ENCODE measurements at places on chromosomes 7 and 10.

- peak; percentile 34 for DNase-seq
Observed at GRCh38 chr7:38660427-38661099, 29.4 kb upstream of the AMPH start.

DNA sequence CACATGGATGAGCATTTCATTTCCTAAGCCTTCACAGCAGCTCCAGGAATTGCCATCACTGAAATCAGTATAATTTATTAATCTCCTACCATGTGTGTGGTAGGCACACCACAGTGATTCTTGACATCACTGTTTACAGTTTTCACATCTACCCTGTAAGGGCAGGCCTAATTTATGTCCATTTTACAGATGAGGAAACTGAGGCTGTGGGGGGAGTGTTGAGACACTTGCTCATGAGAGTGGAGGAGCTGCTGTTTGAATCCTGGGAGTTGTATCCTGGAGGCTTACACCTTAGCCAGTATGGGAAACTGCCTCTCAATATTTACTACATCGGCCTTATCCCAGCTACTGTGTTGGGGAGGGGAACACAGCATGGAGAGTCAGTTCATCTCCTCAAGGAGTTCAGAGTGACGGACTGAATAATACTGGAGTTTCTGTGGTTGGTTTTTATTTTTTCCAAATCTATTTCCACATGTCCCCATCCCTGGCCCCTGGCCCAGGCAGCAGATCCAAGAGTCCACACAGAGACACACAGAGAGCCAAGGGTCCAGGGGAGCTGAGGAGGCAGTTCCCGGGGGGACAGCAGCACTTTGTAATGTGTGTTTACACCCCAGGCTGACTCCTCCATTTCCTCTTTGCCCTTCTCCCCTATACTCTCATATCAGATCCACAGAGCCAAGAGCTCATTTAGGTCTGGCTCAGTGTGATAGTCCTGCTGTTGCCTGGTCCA is 13.2 kb downstream of the UBTD1 start:
- DNase-seq, result no peak

DNA sequence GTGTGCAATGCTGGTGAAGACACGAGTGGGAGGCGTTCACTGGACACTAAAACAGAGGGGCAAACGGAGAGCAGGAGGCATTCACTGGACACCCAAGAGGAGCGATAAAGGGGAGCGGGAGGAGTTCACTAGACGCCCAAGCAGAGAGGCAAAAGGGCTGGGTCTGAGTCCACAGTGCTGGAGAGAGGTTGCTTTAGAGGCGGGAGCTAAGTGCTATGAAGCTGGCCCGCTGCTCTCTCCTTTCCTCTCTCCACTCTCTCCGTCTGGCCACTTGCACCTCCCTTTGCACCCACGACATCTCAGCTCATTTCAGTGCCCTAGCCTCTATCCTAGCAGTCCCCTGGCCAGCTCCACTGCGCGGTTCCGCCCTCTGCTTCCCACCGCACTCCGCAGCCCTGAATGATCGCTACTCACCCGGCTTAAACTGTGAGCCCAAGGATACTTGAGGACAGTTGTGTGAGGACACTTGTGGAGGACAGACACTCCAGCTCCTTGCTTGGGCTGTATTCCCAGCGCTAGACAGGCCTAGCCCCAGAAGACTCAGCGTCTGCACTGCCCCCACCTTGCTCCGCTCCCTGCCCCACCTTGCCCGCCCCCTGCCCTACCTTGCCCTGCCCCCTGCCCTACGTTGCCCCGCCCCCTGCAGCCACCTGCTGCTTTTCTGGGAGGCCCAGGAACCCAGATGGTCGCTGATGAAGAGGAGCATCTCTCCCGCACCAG is 78.8 kb upstream of the CPXM2 start:
- DNase-seq, result no peak

- no peak for DNase-seq
Observed at GRCh38 chr7:128108641-128109423, 77.6 kb upstream of the LRRC4 start.

- DNase-seq, result no peak
Observed at GRCh38 chr7:76074972-76075370, 27.1 kb downstream of the MDH2 start.

- DNase-seq, result no peak
Observed at GRCh38 chr7:146961617-146962016, 845.0 kb downstream of the CNTNAP2 start.

DNA sequence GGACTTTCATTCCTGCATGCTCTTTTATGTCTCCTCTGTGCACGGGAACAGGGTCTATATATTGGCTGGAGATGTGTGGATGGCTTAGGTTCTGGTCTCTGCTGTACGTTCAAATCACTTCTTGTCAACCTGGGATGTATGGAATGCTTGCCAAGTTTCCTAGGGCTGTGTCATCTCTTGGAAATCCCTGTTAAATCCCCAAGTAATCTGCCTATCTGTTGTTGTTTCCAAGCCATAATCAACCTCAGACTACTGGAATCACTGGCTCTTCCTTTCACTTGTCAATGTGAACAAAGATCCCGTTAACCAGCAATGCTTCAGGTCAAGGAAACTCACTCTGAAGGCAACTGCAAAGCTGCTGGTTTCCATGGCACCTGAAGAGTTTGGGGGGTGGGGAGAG is 93.3 kb upstream of the FAM171A1 start:
- no peak for DNase-seq

- DNase-seq, result no peak
Observed at GRCh38 chr10:123521556-123521955, 144.6 kb upstream of the GPR26 start.

DNA sequence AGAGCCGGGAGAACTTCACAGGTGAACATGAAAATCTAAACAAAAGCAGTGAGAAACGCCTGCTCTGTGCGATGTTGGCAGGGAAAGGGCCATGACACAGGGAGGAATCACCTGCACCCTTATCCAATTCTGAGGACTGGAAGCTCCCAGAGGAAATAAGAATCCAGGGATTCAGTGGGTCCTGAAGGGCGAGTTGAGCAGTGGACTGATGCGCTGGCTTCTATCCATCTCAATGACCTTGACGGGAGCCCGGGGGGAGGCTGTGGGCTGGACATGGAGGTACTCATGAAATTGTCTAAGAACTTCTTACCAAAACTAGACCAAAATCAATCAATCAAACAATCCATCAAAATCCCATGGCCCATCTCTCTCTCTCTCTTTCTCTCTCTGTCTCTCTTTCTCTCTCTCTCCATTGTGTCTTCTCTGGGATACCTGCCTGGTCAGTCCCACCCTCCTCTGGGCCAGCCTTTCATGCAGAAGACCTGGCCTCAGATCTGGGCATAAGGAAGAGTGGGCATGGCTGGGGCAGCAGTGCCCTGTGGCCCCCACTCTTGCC is 7.2 kb downstream of the CPXM2 start:
- no peak for DNase-seq

DNA sequence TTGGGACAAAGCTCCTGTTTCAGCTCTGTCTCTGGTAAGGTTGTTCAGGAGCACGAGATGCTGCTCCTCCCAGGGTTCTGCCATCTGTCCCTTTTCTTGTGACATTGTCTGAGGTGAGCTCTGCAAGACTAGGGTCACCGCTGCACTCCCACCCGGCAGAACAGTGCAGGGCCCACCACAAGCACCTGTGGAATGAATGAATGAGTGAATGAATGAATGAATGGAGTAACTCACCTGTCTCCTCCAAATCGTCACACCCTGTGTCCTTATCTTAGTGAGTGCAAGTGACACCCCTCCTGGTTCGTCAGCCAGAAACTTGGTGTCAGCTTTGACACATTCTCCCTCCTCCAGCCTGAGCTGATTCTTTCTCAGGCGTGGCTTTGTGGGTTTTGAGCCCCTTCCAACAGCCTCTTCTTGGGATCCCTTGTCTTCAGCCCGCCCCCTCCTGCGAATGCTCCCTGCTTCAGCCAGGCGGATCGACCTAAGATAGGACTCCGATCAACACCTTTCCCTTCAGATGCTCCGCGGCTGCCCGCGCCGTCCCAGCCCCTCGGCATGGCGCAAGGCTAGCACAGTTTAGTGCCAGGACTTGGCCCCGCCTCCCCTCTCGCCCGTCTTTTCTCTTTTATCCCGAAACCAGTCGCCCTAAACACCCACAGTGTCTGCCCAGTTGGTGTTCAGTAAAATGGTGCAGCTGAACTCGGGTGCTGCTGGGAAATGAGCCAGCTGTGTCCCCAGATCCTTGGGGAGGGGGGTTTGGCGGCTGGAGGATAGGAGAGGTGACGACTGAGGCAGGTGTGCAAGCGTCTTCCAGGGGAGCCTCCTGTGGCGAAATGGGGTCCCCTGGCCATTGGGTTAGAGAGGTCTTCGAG is 89.3 kb downstream of the BEND7 start:
- peak; percentile 41 for DNase-seq

- no peak for DNase-seq
Observed at GRCh38 chr10:25556457-25556856, 377.6 kb upstream of the MYO3A start.

DNA sequence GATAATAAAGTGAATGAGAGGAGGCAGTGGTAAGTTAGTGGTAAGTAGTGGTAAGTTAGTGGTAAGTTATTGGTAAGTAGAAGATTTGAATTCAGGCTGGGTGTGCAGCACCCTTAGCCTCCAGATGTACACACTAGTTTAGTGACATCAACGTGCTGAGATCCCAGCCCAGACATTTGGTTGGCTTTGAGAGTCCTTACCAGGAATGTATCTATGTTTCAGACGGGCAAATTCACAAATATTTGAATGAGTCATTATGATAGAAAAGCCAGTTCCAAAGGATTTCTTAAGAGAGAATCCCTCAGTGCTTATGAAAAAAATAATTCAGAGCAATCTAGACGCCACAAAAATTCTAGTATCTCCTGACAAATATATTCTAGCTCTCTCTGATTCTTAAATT is 70.0 kb downstream of the ARL4A start:
- no peak for DNase-seq

- DNase-seq, result no peak
Observed at GRCh38 chr10:52316001-52316400, 1.9 kb downstream of the DKK1 start.

- no peak for DNase-seq
Observed at GRCh38 chr10:31739711-31740110, 188.9 kb downstream of the ARHGAP12 start.

GRCh38 chr10:31359979-31360378 is 41.0 kb downstream of the ZEB1 start:
- DNase-seq, result no peak

DNA sequence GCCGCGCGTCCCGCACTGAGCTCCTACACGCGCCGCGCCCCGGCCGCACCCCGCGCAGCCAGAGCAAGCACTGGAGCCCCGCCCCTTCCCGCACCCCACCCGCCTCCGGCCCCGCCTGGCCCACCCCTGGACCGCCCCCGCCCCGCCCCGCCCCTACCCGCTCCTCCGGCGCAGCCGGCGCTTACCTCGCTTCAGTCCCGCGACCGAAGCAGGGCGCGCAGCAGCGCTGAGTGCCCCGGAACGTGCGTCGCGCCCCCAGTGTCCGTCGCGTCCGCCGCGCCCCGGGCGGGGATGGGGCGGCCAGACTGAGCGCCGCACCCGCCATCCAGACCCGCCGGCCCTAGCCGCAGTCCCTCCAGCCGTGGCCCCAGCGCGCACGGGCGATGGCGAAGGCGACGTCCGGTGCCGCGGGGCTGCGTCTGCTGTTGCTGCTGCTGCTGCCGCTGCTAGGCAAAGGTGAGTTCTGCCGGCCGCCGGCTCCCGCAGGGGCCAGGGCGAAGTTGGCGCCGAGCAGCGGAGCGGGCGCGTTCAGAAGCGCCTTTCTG is at the start of gene RET:
RET (plus strand) TSS at position 194 of the 545 bp plus-strand sequence; CDS start at position 384, 190 bp downstream.
- DNase-seq, result peak; percentile 34

- DNase-seq, result no peak
Observed at GRCh38 chr10:870564-871166, 60.8 kb downstream of the LARP4B start.

DNA sequence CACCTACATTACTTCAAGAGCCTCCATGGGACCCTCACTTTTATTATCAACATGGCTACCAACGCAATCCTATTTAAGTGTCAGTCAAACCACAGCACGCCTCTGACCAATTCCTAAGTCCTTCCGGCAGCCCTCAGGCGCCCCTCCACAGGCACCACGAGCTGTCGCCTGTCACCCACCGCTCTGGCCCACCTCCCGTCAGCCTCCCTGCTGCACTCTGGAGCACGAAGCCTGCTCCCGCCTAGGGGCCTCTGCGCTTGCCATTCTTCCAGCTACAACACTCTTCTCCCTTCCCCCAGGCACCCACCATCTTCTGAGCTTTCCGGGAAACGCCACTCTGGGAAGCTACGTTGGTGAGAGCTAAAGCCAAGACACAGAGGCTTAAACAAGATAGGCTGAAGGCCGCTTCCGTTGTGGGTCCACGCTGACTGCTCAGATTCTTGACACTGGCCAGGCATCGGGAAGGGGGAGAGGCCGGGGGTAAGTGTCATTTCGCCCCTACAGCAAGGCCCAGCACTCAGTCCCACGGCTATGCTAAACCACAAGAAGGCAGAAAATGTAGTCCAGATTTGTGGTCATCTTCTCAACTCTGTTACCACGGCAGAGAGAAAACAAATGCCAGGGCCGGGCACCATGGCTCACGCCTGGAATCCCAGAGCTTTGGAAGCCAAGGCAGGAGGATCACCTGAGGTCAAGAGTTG is 56.7 kb downstream of the GNA12 start:
- no peak for DNase-seq

DNA sequence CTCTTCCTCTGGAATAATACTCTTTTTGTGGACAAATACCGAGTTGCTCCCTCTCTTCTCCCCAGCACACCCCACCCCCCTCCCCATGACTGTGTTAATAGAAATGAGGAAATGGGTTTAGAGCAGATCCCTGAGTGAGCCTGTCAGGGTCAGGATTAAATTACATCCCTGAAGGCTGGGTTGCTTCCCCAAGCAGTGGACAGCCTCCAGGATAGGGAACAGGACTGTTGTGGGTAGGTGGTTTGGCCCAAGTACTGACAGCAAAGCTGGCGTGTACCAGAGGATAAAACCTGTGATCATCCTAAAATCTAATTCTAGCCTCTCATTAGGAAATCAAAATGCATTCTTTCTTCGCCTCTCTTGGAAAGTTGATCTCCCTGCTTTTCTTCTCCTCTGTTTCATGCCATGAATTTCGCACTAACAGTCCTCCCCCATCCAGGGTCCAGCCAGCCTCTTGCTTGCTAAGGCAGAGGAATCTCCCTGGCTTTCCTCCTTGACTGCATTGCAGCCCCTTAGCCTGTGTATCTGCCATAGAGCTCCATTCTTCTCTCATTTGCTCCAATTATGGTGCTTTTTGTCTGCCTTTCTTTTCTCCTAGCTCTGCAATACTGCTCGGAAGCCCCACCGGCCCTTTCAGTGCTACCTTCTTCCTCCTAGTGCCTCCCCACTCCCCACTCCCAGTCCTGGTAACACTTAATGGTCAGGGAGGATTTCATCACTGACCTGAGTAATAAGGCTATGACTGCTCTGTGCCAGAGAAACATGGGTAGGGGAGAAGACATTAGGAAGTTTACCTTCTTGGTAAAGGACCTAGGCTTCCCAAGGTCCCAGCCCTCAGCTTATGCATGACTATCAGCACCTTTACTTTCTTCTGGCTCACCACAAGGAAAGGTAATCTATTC is 8.4 kb downstream of the LRRC4 start:
- DNase-seq, result no peak

GRCh38 chr7:127598318-127598717 is 4.8 kb downstream of the FSCN3 start:
- no peak for DNase-seq

DNA sequence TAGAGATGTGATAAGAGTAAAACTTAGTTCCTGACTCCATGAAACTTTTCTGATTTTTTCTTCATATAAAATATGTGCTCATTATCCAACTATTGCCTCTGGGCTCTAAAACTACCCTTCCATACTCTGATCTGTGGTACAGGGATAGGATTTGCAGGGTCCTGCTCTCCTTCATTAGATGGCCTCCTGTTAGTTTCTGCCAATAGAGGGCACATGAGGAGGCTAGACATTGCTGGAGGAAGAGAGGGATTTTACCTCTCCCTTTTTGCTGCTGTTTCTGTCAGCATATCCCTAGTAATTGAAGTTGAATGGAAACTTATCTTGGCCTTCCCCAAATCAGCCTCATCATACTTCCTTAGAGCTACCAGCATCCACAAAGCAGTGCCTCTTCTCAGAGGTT is 269.4 kb downstream of the NXPH1 start:
- DNase-seq, result no peak

All from activated T-cell treated with anti-CD3 and anti-CD28 coated beads, Interleukin-2, amount 50 U/mL, for 48 hours (primary cell).